ENCODE measurements at places on chromosomes 7 and 10. TPM values are rescaled to one million over a fixed set of nuclear protein-coding genes. Genes with fewer than 3 reads are reported as not detected.

GRIFIN gene
- total RNA-seq = not detected

SYCE1 gene
- total RNA-seq = 0.40 TPM

ENTPD1 gene
- 41.3 TPM for total RNA-seq

CALML3 gene
- total RNA-seq = not detected

IQCE gene
- 13.5 TPM for total RNA-seq

CWF19L1 gene
- total RNA-seq = 28.3 TPM
